ENCODE measurements at places on chromosomes 5 and 9. TPM values are rescaled to one million over a fixed set of nuclear protein-coding genes. Genes with fewer than 3 reads are reported as not detected.

GRCh38 chr5:107058235-107058634 lies 612.5 kb downstream of the EFNA5 start:
- DNase-seq, result no peak

- DNase-seq, result no peak
Measured at GRCh38 chr9:20985851-20986600, 45.4 kb downstream of the HACD4 start.

GRCh38 chr9:129209109-129209508 lies 31.0 kb upstream of the IER5L start:
- DNase-seq, result no peak

DNA sequence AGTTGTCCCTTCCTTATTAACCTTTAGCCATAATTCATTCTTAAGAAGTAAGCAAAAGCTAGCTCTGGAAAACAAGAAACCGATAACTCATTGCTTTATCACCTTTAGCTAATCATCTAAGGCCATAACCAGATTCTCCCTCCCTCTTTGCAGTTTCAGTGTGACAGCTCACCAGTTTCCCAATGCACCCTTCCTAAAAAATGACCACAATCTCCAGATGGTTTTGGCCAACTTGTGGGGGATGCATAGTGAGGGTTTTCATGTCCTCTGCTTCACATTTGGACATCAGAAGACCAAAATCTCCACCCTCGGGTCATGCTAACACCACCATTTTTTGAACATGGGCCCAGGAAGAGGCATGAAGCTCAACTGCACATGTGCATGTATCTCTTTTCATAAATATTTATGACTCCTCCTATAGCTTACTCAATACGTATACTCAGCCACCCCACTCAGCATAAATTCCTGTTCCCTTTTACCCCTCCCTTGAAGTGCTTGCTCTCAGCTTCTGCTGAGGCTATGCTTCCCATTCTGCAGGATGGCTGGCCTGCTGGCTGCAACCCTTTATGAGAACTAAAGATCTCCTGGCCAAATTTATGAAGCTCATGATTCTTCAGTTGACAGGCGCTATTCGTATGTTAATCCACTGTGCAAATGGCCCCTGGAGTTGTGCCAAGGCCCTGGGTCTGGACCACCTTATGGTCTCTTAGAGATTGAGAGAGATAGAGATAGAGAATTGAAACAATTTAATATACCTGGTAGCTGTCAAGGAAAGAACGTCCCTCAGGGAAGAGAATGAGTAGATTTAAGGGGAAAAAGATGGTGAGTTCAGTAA lies 14.8 kb downstream of the PPP3R2 start:
- DNase-seq, result no peak

Gene SOWAHA
- total RNA-seq, result not detected

- no peak for DNase-seq
Measured at GRCh38 chr5:23445573-23445972, 61.8 kb upstream of the PRDM9 start.

DNA sequence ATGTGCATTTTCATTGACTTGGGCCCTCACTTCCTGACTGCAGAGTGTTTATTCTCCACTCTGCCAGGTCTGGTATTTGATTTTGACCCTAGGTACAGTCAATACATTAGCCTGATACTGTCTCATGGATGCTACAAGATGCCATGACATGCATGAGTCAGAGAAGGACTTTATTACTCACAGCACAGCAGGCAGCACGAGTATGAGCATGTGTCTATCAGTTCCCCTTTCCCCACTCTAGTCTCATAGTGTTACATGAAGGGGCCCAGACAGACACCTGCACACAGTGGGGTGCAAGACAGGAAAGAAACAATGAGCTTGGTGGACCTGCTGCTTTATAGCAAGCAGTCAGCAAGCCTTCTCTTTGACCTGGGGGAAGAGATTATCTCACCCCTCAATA lies 19.6 kb downstream of the ITGA2 start:
- no peak for DNase-seq

DNA sequence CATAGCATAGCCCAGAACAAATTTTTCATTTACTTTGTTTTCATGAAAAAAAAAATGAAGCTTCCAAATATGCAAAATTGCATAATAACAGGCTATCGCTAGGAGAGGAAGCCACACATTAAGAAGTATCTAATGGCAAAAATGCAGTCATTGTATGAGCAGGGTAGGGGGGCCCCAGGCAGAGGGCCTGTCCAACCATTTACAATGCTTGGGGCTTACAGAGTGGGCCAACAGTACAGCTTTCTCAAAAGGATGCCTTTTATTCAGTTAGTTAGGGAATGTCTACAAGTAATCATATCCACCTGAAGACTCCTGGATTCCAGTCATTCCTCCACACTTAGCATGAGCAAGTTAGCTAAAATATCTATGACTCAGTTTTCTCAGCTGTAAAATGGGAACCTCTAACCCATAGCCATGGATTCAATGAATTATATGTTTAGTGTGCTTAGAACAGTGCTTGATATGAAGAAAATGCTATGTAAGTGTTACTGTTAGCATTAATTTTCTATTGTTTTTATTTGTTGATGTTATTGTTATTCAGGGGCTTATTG lies 117.7 kb downstream of the GAS1 start:
- no peak for DNase-seq

GRCh38 chr5:172721455-172722326 lies 49.3 kb downstream of the DUSP1 start:
- peak; percentile 84 for DNase-seq
